Bronchus fibroblast of lung (primary cell): ENCODE measurements at places on chromosomes 1 and 21. TPM values are rescaled to one million over a fixed set of nuclear protein-coding genes. Genes with fewer than 3 reads are reported as not detected.

Gene LORICRIN
- total RNA-seq, result not detected in 2 replicates

Gene IFI44L
- total RNA-seq, result 1.2 and 1.8 TPM in 2 replicates

Gene ATXN7L2
- total RNA-seq, result 3.9 and 5.2 TPM in 2 replicates

Gene COL24A1
- total RNA-seq, result 0.15 and 0.34 TPM in 2 replicates

Gene HHIPL2
- 0.15 and 0.17 TPM in 2 replicates for total RNA-seq

Gene SMYD2
- total RNA-seq, result 32.0 and 39.7 TPM in 2 replicates

Gene OR2T11
- total RNA-seq, result not detected in 2 replicates

Gene PTAFR
- total RNA-seq, result under 0.01 and 0.34 TPM in 2 replicates

Gene DHRS3
- 17.1 and 21.6 TPM in 2 replicates for total RNA-seq

Gene WNT4
- total RNA-seq, result not detected in 2 replicates

Gene SAMD11
- total RNA-seq, result 1.8 and 2.5 TPM in 2 replicates

Gene ASH1L
- total RNA-seq, result 6.2 and 8.4 TPM in 2 replicates

Gene IL12RB2
- total RNA-seq, result under 0.01 TPM in 1 of 2 replicates, not detected in the other

Gene ARHGAP30
- not detected in 2 replicates for total RNA-seq
